COR-L47 (cell line): ENCODE measurements at places on chromosomes 2 and 18.

DNA sequence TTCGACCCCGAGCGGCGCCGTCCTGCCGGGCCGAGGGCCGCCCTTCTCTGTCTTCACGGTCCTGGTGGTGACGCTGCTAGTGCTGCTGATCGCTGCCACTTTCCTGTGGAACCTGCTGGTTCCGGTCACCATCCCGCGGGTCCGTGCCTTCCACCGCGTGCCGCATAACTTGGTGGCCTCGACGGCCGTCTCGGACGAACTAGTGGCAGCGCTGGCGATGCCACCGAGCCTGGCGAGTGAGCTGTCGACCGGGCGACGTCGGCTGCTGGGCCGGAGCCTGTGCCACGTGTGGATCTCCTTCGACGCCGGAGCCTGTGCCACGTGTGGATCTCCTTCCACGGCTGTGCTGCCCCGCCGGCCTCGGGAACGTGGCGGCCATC is 45.0 kb downstream of the DDX18 start:
- no peak for DNase-seq

DNA sequence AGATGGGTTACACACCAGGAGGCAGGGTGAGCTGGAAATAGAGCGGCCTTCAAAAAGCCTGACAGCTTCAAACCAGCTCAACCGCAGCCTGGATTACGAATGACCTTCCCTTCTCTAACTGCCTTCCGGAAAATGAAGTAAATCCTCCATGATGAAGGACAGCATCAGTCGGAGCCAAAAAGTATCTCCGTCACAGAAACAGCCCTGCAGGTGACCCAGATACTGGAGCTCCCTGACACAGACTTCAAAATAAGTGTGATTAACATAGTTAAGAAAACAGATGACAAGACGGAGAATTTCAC is 10.3 kb upstream of the CIB4 start:
- DNase-seq, result no peak

DNA sequence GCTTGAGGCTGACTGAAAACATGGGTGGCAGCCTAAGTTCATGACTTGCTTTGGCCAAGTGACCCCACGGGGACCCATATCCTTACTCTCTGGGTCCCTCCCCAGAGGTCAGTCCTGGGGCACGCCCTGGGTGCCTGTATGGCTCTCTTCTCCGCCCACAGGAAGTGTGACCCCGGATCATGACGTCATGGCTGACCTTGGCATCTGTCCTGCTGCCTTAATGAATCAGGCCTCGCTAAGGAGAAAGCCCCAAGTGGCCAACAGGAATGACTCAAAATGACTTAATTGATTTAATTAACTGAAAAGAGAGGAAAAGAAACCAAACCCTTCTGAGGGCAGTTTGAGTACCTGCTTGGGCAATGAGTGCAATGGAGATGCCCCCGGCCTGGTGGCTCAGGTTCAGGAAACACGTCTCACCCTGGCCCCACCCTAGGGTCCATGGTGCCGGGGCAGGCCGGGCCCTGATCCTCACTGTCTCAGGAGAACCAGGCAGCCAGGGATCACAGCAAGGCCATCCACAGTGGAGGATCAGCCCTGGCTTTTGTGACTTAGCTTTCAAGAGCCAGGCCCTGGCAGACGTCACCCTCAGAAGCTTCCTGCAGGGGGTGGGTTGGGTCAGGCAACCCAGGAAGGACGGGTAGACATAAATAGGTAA is 112.0 kb downstream of the CYP26B1 start:
- DNase-seq, result no peak

- no peak for DNase-seq
Observed at GRCh38 chr18:57050310-57050949, 96.5 kb upstream of the BOD1L2 start.

GRCh38 chr2:25313711-25314513 is 27.8 kb downstream of the DNMT3A start:
- DNase-seq, result no peak
